ENCODE measurements at places on chromosomes 7 and 10.

GRCh38 chr10:2866569-2866968, 200.8 kb upstream of the PFKP start:
- no peak for ATAC-seq

GRCh38 chr10:97771913-97772823, at the start of gene SFRP5:
Gene SFRP5 (minus strand): TSS chr10:97771999. CDS start chr10:97771833, 166 bp downstream.
- ATAC-seq = no peak

GRCh38 chr7:24964191-24964590, 15.8 kb downstream of the OSBPL3 start:
- no peak for ATAC-seq

DNA sequence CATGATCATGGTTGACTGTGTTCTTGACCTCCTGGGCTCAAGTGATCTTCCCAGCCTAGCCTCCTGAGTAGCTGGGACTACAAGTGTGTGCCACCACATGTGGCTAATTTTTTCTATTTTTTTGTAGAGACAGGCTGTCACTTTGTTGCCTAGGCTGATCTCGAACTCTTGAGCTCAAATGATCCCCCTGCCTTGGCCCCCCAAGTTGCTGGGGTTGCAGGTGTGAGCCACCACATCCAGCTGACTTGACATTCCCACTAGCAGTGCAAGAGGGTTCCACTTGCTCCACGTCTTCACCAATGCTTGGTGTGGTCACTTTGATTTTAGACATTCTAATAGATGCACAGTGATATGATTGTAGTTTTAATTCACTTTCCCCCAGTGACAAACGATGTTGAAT, 25.1 kb downstream of the CYP26A1 start:
- no peak for ATAC-seq

DNA sequence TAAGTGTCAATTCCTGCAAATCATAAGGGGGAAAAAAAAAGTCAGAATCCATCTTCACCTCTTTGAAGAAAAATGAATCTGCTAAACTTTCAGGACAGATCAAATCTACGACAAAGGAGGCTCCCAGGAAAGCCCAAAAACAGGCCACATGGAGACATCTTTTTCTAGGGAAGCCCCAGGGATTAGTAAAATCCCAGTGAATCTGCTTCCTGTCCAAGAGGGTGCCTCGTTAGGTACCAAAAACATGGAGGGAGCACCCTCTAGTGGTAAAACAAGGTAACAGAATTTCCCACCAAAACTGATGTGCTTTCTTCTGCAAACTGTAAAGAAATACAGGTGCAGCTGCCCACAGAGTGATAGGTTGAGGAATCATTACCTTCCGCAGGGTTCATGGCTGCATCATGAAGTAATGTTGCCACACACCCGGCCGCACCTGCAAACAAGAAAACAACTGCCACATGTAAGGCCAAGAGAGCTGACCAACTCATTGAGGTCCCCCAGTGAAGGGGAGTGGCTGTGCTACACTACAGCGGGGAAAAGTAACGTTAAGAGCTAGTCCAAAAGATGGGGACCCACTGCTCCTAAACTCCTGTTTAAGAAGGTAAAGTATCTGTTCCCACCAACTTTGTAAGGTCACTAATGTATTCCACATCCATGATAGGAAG, 7.9 kb downstream of the SLC25A28 start:
- peak; percentile 19 for ATAC-seq

DNA sequence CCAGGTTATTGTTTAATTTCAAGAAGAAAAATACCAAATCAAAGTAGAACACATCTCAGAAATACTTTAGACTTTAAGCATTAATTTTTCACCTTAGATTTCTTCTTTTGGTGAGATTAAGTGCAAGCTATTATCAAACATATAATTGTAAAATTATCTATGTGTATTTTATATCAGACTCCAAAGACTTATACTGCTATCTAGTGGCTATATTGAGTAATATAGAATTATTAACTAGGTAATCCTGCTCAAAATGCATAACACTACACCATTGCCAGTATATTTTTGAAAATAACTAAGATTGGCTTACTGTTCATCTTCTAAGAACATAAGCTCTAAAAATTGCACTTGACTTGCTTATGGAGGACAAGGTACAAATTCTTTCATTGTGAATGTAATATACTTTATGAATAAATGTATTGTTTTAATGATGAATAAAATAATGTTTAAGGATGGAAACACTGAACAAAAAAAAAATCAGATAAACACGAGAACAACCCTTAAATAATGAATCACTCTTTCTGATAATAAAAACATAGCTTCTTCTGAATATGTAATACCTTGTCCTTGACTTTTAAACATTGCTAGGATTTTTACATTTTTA, 86.7 kb upstream of the GNAI1 start:
- no peak for ATAC-seq

- no peak for ATAC-seq
Measured at GRCh38 chr10:12846718-12847117, 154.8 kb downstream of the CCDC3 start.

- ATAC-seq = no peak
Measured at GRCh38 chr7:7718492-7718891, at the start of gene RPA3. Gene RPA3 (minus strand): TSS chr7:7718607. CDS start chr7:7640418, 78,189 bp downstream.

DNA sequence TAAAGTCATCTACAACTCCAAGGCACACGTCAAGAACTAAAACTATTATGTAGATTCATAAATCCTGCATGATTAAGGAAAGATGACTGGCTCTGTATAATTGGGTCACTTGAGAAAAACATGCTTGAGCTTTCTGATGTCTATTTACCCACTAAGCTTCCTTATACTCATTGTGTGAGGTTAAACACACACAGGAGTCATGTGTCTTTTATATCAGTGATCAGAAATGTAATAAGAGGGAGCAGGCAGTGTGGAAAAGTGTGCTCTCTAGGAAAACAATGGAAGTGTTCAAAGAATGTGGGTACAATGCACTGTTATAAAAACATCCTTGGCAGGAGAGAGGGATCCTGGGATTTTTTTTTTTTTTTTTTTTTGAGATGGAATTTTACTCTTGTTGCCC, 108.6 kb upstream of the ARID5B start:
- no peak for ATAC-seq

- ATAC-seq = no peak
Measured at GRCh38 chr7:121874298-121874697, 1.3 kb downstream of the PTPRZ1 start.

DNA sequence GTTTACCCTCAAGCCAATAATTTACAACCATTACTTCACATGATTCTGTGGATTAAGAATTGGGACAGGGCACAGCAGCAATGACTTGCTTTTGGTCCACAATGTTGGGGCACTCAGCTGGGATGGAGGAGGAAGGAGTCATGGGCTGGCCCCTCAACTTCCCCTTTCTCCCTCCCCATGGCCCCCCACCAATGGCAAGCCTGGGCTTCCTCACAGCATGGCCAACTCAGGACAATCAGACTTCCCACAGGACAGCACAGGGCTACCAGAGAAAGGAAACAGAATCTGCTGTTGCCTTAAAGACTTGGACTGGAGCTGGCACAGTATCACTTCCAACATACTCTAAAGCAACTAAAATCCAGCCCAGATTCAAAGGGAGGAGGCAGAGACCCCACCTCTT, 160.7 kb downstream of the PTPN20 start:
- no peak for ATAC-seq

GRCh38 chr10:5949009-5949759, 28.2 kb downstream of the IL15RA start:
- ATAC-seq = peak; percentile 79

DNA sequence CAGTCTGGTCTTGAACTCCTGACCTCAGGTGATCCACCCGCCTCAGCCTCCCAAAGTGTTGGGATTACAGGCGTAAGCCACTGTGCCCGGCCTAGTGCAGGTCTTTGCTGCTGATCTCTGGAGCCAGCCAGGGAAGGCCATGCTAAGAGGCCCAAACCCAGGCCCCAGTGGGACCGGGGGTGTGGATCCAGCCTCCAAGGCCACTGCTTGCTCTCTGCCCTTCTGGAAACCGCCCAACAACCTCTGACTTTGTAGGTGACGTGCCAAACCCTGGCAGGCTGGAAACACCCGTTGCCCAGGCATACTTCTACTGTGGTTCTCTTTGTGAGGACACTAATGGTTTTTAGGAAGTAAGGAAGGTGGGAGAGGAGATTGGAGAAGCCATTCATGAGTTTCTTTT, 83.5 kb upstream of the GNA12 start:
- ATAC-seq = no peak

- ATAC-seq = no peak
Measured at GRCh38 chr7:128879939-128880746, 17.5 kb downstream of the ATP6V1F start.

DNA sequence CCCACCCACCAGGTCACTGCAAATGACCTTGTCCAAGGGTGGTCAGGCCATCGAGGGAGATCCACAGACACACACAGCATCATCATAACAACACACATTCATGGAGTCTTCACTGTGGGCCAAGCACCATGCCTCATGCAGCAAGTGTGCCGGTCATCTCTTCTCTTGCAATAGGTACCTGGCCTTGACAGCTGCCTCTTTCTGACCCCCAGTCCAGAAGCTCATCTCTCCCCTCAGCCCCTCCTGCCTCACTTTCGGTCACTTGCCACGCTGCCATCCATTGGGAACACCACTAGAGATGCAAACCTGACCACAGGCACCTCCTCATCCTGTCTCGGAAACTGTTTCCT, 75.9 kb downstream of the OAT start:
- ATAC-seq = no peak

GRCh38 chr10:86918022-86918471, 39.4 kb downstream of the MMRN2 start:
- no peak for ATAC-seq

DNA sequence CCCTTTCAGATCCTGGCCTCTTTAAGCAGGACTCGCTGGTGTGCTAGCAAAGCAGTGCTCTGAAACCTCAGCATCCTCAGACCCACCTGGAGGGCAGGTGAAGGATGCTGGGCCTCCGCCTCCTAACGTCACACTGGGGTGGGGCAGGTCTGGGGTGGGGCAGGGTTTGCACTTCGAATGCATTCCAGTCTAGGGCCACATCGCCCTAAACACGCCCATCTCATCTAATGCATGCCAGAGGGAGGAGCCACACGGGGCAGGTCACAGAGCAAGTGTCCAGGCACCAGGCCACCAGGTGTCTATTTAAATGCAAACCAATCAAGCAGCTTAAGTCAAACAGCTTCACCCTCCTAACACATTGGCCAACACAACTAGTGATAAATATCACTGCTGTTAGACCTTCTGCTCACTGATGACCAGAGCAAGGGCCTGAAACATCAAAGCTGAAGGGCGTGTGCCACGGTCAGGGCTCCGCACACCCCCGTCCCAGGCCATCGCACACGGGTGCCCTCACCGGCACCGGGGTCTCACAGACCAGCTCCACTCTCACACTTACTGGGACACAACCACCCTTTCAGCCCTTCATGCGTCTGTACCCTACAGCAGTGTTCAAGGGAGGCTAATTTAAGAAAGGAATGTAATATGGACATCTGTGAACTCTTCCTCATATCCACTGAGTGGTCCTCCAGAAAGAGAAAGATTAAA, 47.1 kb downstream of the DIP2C start:
- no peak for ATAC-seq

GRCh38 chr7:116798232-116798631, 64.2 kb upstream of the CAPZA2 start:
- no peak for ATAC-seq

DNA sequence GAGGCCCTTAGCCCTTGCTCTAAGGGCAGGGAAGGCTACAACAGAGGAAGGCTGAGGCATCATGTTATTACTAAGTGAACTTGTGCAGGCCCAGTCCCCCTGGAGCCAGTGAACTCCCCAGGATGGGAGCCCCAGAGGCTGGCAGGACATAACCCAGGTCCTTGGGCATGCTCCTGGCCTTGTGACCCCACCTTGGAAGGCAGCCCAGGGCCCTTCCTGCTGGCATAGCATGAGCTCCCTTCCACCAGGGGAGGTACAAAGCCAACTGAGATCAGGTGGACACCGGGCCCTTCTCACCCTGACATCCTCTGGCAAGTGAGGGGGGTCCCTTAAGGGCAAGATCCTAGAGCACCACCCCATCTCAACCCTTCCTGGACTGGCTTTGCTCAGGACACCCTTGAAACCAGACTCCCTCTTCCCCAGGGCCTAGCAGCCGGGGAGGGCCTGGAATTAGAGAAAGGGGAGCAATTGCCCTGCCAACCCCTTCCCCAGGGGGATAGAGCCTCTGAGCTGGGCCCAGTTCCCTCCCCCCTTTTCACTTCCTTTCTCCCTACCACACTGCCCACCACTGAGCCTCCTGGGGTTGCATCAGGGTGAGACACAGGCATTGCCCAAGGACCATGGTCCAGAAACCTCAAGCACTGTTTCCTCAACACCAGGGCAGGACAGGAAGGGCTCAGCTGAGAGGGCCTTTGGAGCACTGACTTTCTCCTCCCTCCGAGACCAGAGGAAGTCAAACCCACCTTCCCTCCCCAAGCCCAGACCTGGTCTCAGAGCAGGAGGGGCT, 1.8 kb upstream of the VSIR start:
- ATAC-seq = no peak

All from activated T-helper 17 cell treated with anti-CD3 and anti-CD28 coated beads, Interleukin-2, amount 50 U/mL, for 72 hours (primary cell).